ENCODE measurements at places on chromosomes 1 and 21.

DNA sequence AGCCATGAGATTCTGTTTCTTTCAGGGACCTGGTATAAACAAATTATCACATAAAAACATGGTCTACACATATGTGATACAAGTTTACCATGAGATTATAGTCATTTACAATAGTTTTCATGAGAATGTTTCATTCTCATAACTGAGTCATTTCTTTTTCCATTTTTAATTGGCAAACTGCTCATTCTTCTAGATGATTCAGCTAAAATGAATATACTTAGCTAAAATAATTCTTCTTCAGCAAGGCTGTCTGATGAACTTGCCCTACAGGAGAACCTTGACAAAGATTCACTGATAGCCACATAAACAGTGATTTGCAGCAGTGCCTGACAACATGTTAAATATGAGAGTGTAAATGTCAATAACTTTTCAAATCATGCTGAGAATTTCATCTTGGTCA, 253.2 kb downstream of the FMN2 start:
- no peak for DNase-seq

DNA sequence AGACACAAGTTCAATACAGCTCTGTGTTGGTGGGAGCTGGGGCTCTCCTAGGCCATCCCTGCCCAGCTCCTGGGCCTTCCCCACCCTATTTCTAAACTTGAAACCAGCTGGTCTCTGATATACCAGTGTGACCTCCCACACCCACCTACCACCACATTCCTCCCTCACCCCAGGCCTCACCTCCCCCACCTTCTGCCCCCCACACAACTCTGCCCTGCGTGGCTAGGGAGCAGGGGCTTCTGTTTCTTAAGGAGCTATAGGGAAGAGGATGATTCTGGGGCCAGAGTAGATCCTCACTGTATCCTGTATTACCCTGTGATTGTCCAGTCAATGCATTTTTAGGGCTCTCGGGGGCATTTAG, 16.5 kb downstream of the NES start:
- DNase-seq, result no peak

DNA sequence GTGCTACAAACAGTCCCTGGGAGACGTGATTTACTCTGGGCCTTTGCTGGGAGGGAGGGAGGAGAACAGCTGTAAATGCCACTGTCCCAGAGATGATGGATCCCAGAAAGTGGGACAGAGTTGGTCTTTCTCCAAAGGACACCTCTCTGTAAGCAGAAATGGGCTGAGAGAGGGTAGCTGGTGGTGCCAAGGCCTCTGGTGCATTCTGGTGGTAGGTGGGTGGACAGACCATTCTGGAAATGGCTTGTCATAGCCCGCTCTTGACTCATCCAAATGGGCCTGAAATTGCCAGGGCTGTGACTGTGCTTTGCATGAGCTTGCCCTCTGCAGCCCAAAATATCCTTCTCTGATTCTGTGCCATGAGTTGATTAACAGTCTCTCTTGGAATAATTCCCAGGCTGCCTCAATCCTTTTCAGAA, 36.1 kb downstream of the CCDC185 start:
- no peak for DNase-seq

- DNase-seq, result no peak
Measured at GRCh38 chr1:192620071-192620635, 15.8 kb upstream of the RGS13 start.

- no peak for DNase-seq
Measured at GRCh38 chr1:159856576-159856975, 5.9 kb downstream of the VSIG8 start.

- no peak for DNase-seq
Measured at GRCh38 chr21:26836528-26836927, 8.7 kb downstream of the ADAMTS1 start.

DNA sequence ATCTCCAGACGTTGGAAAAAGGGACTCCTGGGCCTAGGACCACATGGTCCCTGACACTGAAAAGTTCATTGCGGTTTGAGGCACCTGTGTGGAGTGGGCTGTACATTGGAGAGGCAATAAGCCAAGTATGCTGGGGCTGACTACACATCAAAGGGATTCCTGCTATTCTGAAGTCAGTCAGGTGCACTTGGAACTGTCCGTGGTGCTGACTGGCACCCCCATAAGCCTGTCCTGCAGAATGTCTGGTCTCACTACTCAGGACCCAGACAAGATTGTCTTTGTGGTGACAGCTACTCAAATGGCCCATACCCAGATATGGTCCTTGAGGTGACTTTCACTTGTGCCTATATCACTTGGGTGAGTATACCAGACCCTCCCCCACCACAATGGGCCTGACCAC, 150.6 kb downstream of the RWDD3 start:
- DNase-seq, result peak; percentile 54

DNA sequence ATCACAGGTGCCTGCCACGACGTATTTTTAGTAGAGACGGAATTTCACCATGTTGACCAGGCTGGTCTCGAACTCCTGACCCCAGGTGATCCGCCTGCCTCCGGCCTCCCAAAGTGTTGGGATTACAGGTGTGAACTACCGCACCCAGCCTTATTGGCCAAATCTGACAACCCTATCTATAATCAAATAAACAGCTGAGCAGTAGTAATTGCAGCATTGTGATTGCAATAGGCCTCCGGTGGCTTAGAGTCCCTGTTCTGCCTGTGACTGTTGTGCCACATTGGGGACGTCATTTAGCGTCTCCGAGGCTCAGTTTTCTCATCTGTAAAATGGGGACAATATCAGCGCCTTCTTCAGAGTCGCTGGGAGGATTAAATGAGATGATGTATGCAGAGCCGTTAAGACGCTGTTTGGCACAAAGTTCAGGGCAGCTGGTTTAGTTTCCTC, 569 bp upstream of the CAPN2 start:
- no peak for DNase-seq

DNA sequence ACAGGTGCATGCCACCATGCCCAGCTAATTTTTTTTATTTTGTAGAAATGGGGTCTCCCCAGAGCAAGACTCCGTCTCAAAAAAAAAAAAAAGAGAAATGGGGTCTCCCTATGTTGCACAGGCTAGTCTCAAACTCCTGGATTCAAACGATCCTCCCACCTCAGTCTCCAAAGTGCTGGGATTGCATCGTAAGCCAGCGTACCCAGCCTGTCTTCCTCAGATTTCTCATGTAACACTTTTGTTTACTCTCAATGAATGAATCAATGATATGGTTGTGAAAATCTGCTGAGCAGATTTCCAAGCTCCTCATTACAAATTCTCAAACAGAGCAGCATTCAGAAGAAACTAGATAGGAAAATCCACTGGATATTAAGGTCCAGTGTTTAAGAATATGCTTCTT, 6.6 kb downstream of the CMPK1 start:
- DNase-seq, result no peak

GRCh38 chr1:117630423-117630998, 24.7 kb downstream of the TENT5C start:
- no peak for DNase-seq

DNA sequence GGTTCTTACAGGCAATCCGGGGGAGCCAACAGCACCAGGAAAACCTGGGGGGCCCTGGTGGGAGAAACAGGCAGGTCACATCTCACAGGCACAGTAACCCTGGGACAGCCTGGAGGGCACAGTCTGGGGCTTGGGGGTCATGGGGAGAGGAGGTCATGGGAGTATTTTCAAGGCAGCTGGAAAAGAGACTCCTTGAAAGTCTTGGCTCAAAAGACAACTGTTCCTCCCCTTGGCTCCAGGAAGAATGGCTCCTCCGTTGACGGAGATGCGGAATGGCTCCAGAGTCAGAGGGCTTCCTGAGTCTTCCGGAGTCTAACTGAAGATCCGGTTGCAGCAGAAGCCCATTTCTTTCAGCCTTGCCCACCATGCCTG, 25.9 kb upstream of the PEF1 start:
- no peak for DNase-seq

DNA sequence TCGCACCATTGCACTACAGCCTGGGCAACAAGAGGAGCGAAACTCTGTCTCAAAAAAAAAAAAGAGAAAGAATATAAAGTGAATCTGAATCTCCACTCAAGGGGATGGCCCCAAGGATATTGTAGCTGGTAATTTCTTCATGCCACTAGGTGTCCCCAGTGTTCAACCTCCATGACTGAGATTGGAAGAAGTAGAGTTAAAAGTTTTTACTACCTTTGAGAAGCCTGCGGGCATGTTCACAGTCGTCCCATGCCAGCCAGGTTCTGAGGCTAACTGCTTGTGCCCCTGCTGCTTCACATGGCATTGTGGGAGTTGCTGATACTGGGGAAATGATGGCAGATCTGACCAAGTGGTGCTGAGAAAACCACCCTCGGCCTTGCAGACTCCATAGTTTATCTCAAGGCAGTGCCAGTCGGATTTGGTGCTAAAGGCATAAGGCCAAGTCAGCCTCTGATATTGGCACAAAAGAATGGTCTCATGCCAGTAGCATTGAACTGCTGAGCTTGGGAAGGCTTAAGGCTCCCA, 10.8 kb upstream of the SHISA4 start:
- DNase-seq, result peak; percentile 32

DNA sequence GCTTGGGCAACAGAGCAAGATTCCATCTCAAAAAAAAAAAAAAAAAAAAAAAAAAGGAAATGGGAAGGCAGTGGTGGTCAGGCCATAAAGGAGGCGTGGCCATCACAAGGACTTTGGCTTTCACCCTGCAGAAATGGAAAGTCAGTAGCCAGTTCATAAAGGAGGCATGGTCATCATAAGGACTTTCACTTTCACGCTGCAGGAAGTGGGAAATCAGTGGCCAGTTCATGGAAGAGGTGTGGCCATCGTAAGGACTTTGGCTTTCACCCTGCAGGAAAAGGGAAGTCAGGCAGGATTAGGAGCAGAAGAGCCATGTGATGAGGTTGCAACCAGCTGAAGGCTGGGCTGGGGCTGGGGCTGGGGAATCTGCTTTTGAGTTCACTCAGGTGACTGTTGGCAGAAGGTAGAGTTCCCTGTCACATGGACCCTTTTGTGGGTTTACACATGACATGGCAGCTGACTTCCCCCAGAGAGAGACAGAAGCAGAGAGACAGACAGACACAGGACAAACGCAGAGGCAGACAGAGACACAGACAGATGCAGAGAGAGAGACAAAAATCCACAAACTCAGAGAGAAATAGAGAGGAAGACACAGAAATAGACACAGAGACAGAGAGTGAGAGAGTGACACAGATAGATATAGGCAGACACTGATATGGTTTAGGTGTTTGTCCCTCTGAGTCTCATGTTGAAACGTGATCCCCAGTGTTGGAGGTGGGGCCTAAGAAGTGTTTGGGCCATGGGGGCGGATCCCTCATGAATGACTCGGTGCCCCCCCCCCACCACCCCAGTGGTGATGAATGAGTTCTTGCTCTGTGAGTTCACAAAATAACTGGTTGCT, 263.9 kb upstream of the KAZN start:
- DNase-seq, result no peak

DNA sequence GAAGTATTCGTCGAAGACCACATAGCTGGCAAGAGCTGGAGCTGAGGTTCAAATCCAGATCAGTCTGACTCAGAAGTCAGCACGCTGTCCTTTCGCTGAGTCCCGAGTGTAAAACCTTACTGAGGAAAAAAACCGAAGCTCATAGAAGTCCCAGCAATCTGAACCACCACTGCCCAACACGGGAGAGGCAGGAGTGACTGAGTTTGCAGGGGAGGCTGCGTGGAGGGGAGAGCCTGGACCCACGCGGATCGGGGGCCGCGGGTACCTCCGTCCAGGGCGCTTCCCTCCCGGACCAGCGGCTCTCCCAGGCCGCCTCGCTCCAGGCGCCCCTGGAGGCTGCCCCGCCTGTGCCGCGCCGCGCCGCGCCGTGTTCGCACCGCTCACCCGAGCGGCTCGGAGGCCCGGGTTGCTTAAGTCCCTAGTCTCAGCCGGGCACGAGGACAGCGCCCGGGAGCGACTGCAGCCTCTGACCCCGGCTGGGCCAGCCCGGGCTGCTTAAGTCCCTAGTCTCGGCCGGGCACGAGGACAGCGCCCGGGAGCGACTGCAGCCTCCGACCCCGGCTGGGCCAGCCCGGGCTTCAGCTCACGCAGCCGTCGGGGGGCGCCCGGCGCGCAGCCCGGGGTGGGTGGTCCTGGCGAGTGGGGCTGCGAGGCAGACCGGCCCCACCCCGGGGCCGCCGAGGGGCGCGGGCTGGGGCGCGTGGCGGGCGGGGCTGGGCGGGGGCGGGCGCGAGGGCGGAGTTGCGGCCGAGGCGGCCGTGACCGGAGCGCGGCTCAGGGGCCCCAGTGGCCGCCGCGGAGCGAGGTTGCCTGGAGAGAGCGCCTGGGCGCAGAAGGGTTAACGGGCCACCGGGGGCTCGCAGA, at the start of gene ADAMTSL4:
Gene ADAMTSL4, plus strand, starts transcription at position 777 of the 864 bp plus-strand sequence. CDS start 2,881 bp downstream, outside the sequence.
- peak; percentile 81 for DNase-seq

DNA sequence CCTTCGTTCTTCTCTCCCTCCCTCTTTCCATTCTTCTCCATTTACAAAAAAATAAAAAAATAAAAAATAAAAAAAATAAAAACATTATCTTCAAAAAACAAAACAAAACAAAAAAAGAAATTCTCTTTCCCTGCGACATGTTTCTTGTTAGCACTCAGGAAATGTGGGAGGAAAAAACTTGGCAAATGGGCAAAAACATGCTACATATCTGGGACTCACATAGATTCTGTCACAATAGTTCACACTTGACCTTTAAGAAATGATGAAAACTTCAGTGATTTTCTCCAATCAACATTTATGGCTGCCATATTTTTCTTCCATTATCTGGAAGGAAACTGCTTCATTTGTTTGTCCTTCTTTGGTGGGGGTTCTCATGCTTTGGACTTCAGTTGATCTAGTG, 109.3 kb downstream of the PRKAB2 start:
- DNase-seq, result no peak

GRCh38 chr1:180435566-180435965, 66.8 kb downstream of the ACBD6 start:
- no peak for DNase-seq

DNA sequence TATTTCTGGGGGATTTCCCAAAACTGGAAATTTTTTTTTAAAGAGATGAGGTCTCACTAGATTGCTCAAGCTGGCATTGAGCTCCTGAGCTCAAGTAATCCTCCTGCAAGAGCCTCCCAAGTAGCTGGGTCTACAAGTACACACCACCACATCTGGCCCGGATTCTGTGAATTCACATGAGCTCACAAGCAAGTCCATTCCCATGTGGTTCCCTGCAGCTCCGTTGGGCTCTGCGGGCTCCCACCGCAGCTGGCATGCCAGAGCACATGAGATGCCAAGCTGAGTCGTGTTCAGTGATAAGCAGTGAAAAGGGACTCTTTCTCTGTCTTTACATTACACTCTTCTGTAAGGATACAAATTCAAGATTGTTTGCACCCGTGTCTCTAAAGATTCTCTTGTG, 21.9 kb upstream of the TTF2 start:
- no peak for DNase-seq

- DNase-seq, result no peak
Measured at GRCh38 chr21:15908187-15908586, 178.4 kb downstream of the USP25 start.

DNA sequence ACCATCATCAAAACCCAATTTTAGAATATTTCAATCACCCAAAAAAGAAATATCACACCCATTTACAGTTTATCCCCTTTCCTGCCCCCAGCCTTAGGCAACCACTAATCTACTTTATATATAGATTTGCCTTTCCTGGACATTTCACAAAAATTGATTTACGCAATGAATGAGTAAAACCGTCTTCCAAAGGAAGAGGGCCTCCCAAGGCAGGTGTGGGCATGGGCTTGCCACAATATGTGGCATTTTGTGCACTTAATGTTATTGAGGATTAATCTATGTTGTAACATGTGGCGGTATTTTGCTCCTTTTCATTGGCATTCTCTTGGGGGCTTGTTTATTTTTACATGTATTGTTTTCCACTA, 11.8 kb upstream of the BMP8B start:
- DNase-seq, result no peak

GRCh38 chr21:28111151-28111619, 881.5 kb downstream of the LTN1 start:
- no peak for DNase-seq
